Left cardiac atrium (tissue), 4 donors: ENCODE measurements at places on chromosomes 13 and 19. TPM values are rescaled to one million over a fixed set of nuclear protein-coding genes. Genes with fewer than 3 reads are reported as not detected.

The OLFM2 gene
- total RNA-seq: 10.8 TPM

The CRTC1 gene
- 11.1 TPM for total RNA-seq

The PSG3 gene
- not detected for total RNA-seq

The FBN3 gene
- total RNA-seq: not detected

The PTH2 gene
- not detected for total RNA-seq

The ETV2 gene
- total RNA-seq: 0.29 TPM

The FCGBP gene
- total RNA-seq: 11.8 TPM

The DKKL1 gene
- not detected for total RNA-seq

The ZNF285 gene
- 3.9 TPM for total RNA-seq

The FPR1 gene
- 14.5 TPM for total RNA-seq

The C1QTNF9 gene
- 1.7 TPM for total RNA-seq

The MZT1 gene
- 6.5 TPM for total RNA-seq

The PRTN3 gene
- total RNA-seq: not detected

The SIGLEC5 gene
- total RNA-seq: 0.71 TPM

The OR7A5 gene
- not detected for total RNA-seq

The SOHLH2 gene
- not detected for total RNA-seq

The CCNA1 gene
- 0.18 TPM for total RNA-seq

The PPM1N gene
- total RNA-seq: 1.0 TPM

The SLITRK6 gene
- 1.0 TPM for total RNA-seq
